Stromal cell of bone marrow (primary cell): ENCODE measurements at places on chromosomes 16 and 17.
A peak's percentile ranks its signal among the peaks of the same experiment; 100 is the strongest.

GRCh38 chr17:6244796-6245195, 174.6 kb downstream of the WSCD1 start:
- no peak for DNase-seq

- DNase-seq = no peak
Measured at GRCh38 chr17:74919440-74920305, 3.4 kb downstream of the USH1G start.

GRCh38 chr17:41140360-41141131, at the start of gene KRTAP4-6:
KRTAP4-6 (minus strand) TSS chr17:41140544; CDS start chr17:41140487, 57 bp downstream.
- DNase-seq = peak; percentile 49

DNA sequence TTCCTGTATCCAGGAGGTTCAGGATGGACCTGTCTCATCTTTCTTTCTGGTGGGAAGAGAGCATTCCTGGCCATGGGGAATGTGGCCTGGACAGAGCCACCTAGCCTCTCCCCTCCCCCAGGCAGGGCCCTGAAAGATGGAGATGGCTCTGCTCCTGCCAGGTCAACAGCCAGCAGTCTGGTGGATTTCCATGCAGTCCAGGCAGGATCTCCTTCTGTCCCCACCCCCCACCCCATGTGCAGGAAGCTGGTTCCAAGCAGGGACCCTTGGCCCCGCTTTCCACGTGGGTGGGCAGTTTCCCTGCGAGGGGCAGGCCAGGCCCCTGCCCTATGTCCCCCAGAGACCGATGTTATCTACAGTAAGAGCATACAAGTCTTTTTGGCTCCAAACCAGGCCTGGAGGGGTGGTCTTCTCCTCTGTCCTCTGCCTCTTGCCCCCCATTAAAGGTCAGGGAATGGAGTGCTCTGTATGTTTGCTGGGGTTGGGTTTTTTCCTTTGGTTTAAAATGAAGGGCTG, 240.5 kb downstream of the SEC14L1 start:
- no peak for DNase-seq

- DNase-seq = peak; percentile 52
Measured at GRCh38 chr17:76868176-76868668, at the start of gene MGAT5B. MGAT5B (plus strand) TSS chr17:76868404; CDS start chr17:76869030, 626 bp downstream.
